Retina (tissue), 1 donor: ENCODE measurements at places on chromosomes 2 and 18.

- no peak for DNase-seq
Measured at GRCh38 chr2:64880193-64880951, 108.8 kb upstream of the SLC1A4 start.

GRCh38 chr18:40939656-40940515 lies 1015.1 kb upstream of the PIK3C3 start:
- no peak for DNase-seq

DNA sequence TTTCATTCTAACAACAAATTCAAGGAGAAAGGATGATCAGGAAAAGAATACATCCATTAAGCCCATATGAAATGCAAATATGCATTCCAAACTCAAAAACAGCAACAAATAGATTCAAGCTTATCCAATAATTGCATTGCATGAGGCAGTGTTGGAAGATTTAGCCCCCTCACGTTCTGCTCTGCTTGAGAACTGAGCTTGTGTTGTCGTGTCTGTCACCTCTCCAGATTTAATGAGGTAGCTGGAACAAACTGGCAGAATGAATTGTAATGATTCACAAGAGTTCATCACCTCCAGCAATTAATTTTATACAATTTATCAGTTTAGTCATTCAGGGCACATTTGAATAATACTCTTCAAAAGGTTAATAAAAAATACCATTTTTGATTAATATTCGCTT lies 54.8 kb downstream of the AP1S3 start:
- DNase-seq: no peak

DNA sequence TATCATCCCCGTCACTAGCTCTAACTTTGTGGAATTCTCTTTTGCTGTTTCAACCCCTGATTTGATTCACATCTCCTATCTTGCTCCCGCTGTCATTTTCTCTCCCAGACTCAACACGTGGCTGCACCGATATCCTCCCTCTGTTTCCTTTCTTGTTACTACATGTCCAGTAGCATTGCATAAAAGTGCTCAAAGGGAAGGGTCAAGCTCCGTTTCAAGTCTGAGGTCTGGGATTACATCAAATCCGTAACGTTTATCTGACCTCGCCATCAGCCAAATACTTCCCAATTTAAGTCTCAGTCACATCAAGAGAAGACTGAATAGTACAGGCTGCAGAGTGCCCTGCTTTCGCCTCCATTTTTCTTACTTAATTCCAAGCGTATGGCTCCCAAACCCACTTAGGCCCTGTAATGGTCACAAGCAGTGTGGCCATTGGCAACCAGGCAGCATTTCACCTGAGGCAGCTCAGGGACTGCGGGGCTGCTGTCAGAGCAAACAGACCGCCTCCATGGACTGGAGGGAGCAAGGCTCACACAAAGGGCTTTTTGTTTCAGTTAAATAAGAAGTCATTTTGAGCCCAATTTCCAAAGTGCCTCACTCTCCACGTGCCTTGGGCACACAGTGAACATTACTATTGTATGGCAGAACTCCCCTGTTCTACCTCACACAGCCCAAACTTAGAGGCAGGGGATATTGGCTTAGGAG lies 217.8 kb downstream of the BCL11A start:
- no peak for DNase-seq

DNA sequence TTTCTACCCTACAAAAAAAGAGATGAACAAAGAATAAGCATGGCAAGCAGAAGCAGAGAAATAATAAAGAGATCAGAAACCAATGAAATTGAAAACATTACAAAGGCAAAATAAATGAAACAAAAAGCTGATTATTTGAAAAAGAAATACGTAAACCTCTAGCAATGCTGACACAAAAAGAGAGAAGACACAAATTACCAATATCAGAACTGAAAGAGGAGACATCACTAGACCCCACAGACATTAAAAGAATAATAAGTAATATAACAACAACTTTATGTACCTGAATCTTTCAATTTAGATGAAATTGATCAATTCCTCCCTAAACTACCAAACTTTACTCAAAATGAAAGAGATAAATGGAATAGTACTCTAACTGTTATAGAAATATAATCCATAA lies 75.9 kb downstream of the TMEM163 start:
- DNase-seq: no peak

- DNase-seq: no peak
Measured at GRCh38 chr2:129747500-129748125, 231.9 kb upstream of the RAB6C start.

GRCh38 chr2:147288131-147288530 lies 556.7 kb upstream of the ACVR2A start:
- no peak for DNase-seq

DNA sequence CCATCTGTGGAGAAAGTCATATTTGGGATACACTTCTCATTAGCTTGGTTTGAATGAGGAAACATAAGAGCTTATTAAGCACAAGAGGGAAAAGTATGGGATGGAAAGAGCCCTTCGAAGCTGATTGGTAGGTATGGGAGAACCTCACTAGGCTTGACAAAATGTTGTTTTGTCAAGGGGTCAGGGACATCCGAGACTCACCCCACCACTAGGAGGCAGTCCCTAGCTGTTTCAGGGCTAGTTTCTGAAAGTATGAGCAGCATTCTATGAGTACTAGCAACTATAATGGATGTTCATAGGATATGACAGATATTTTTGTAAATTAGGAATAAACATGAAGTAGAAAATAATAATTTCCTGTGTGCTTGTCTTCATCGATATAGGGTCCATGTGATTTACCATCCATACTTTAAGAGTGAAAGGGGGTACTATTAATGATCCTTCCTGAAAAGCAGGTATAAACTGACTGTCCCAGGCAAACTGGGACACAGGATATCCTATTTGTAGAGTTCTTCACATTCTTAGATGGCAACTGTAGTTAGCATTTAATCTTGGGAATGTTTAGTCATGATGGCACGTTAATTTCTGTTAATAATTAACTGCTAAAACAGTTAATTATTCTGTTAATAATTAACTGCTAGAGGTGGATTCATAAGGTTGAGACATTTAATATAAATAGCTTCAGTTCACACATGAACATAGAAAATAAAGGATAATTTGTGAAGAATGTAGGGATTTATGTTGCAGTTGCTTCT lies 28.4 kb downstream of the OTX1 start:
- DNase-seq: no peak

- DNase-seq: no peak
Measured at GRCh38 chr2:43414033-43414432, 181.8 kb downstream of the THADA start.

DNA sequence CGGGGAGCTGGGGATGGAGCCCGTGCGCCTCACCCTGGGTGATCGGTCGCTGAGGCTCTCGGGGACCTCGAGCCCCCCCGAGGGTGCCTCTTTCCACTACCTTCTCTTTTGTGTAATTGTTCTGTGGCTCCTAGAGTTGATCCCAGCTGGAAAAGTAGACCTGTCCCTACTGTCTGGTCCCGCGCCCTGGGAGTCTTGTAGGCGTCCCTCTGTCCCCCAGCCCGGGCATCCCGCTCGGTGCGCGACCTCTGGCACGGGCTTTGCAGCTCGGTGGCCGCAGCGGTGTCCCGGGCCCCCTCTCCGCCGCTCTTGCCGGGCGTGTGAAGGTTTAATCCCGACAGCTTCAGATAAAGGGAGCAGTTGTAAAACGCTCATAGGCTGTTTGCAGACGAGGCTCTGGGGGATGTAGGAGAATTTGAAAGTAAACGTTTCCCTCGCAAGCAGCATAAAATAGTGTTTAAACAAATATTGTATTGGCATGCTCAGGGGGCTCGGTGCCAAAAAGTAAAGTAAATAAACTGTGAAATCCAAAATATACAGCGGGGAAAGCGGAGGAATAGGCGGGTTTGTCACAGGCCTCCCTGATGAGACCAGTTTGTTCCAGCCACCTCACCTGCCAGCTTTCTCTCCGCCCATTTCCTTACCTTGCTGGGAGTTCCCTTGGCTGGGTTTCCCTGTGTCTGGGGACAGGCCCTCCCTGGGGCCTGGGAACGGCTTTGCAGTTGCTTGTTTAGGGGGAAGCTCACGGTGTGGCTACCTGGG lies 1.9 kb downstream of the GLI2 start:
- DNase-seq: peak; percentile 87

DNA sequence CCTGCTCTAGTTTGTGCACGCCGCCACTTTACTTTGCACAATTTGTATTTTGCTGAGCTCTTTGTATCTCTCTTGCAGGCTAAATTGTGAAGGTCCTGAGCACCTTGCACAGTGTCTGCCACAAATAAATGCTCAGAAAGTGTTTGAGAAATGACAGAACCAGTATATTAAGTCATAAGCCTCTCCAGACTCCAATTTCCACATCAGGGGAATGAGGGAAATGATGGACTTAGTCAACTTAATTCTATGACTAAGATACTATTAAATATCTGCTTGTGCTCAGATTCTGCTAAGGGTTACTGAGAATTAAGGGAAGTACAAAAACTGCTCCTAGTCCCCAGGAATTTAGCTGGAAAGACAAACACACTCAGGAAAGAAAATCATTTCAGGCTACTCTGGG lies 239.1 kb upstream of the SLC14A2 start:
- no peak for DNase-seq

GRCh38 chr18:21998486-21998885 lies 170.9 kb upstream of the GATA6 start:
- no peak for DNase-seq

DNA sequence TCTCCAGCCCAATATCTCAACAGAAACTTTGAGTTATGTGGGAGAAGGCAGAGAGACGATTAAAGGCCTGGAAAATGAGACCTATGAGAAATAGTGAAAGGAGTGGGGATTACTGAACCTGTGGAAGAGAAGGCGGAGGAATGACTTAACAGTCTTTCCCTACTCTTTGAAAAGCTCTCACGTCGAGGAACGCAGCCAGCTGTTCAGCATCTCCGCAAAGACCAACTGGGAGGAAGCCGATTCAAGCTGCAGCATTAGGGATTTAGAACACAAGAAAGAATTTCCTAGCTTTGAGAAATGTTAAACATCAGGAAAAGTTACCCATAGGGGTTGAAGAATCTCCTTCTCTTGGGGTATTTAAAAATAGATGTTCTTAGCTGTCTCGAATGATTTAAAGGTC lies 233.2 kb upstream of the PARD3B start:
- no peak for DNase-seq

- DNase-seq: no peak
Measured at GRCh38 chr2:176260689-176261088, 8.6 kb upstream of the MTX2 start.

- no peak for DNase-seq
Measured at GRCh38 chr2:187917535-187917934, 363.3 kb upstream of the TFPI start.

GRCh38 chr2:224412141-224413015 lies 10.5 kb upstream of the FAM124B start:
- no peak for DNase-seq

DNA sequence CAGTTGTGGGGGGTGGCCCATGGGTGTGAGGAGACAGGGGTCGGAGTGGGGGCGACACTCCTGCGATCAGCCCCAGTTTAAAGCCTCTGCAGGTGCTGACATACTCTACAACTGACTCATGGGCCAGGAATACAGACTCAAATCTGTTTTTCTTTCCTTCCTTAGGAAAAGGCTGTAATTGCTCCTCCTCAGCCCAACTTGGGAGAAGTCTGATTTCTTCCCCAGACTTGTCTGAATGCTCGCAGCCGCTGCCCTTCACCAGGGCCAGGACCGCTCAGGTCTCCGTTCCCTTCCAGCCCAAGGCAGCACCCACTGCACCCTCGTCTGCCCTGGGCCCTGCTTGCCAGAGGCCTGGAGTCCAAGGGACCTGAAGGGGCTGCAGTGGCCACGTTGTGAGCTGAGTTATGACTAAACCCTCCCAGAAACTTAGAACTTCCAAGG lies 41.3 kb downstream of the RHOB start:
- no peak for DNase-seq

GRCh38 chr2:190722835-190723234 lies 74.0 kb downstream of the NAB1 start:
- DNase-seq: no peak

GRCh38 chr2:201642086-201642578 lies 1.2 kb downstream of the TMEM237 start:
- no peak for DNase-seq

GRCh38 chr2:8926356-8926755 lies 77.1 kb downstream of the MBOAT2 start:
- no peak for DNase-seq

GRCh38 chr18:77078690-77079070 lies 53.9 kb downstream of the MBP start:
- no peak for DNase-seq

DNA sequence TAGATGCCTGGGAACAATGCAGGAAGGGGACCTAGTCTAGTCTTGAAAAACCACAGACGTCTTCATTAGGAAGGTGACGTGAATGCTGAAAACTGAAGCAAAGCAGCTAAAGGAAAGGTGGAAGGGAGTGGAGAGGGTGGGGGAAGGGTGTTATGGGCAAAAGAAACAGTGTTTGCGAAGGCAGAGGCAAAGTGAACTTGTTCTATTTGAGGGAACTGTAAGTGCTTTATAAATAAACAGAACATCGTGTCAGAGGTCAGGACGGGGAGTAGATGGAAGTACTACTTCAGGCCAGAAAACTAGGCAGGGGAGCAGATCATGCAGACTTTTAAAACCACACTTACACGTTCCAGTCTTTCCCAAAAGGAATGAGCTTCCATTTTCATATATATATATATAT lies 57.8 kb downstream of the FASTKD2 start:
- no peak for DNase-seq

GRCh38 chr18:11521853-11522252 lies 87.5 kb upstream of the SLC35G4 start:
- DNase-seq: no peak

DNA sequence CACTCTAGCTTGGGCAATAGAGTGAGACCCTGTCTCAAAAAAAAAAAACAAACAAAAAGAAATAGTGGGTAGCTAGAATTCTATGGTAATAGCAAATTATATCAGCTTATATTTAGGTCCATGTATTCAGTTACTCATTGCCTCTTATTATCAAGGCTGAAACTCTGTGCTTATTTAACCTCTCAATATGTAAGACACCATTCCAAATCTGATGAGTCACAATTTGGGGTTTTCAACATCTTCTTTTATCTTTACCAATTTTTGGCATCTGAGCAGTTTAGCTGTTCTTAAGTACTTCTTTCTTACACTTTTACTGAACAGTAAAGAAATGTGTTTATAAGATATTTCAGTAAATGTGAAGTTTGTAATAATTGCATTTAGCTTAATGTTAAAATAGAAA lies 69.3 kb downstream of the TTC27 start:
- no peak for DNase-seq

GRCh38 chr2:146853741-146854444 lies 990.9 kb upstream of the ACVR2A start:
- no peak for DNase-seq

GRCh38 chr2:127072970-127073369 lies 34.0 kb downstream of the BIN1 start:
- DNase-seq: no peak

GRCh38 chr2:230797515-230798495 lies 66.9 kb upstream of the ITM2C start:
- DNase-seq: no peak
